ENCODE measurements at places on chromosomes 7 and 10. TPM values are rescaled to one million over a fixed set of nuclear protein-coding genes. Genes with fewer than 3 reads are reported as not detected.

GRCh38 chr10:115093776-115094408 is 727 bp downstream of the ATRNL1 start:
- H3K36me3 ChIP-seq: no peaks in the 10 kb centered on the region
- peaks cover 26% of the 10 kb centered on the region for H3K27me3 ChIP-seq
- H3K4me1 ChIP-seq: no peaks in the 10 kb centered on the region
- no peak for DNase-seq
- H3K27ac ChIP-seq: no peak overlapping the region

DNA sequence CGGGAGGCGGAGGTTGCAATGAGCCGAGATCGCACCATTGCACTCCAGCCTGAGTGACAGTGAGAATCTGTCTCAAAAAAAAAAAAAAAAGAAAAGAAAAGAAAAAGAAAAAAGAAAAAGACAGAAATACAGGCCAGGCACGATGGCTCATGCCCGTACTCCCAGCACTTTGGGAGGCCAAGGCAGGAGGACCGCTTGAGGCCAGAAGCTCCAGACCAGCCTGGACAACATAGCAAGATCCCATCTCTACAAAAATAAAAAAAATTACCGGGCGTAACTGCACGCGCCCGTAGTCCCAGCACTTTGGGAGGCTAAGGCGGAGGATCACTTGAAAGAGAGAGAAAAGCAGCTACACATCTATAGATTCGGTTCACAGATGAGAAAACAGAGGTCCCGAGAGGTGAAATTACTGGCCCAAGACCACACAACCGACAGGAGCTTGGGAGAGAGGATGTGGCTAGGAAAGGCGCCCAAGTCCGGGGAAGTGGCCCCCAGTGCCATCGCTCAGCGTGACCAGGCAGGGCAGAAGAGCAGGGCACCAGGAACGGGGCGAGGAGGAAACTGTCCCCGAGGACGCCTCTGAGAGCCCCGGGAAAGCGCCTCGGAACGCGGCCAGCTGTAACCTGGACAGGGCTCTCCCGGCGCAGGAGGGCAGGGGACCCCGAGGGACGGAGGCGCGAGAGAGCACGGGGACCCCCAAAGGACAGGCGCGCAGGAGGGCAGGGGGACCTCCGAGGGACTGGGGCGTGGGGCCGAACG is 612 bp downstream of the SNX8 start:
- no peaks in the 10 kb centered on the region for H3K4me1 ChIP-seq
- DNase-seq: peak; percentile 39

- H3K27me3 ChIP-seq: no peaks in the 10 kb centered on the region
- H3K27ac ChIP-seq: no peak overlapping the region
- no peak for DNase-seq
- no peaks in the 10 kb centered on the region for H3K36me3 ChIP-seq
Observed at GRCh38 chr7:109611656-109612055, 1042.0 kb downstream of the DNAJB9 start.

DNA sequence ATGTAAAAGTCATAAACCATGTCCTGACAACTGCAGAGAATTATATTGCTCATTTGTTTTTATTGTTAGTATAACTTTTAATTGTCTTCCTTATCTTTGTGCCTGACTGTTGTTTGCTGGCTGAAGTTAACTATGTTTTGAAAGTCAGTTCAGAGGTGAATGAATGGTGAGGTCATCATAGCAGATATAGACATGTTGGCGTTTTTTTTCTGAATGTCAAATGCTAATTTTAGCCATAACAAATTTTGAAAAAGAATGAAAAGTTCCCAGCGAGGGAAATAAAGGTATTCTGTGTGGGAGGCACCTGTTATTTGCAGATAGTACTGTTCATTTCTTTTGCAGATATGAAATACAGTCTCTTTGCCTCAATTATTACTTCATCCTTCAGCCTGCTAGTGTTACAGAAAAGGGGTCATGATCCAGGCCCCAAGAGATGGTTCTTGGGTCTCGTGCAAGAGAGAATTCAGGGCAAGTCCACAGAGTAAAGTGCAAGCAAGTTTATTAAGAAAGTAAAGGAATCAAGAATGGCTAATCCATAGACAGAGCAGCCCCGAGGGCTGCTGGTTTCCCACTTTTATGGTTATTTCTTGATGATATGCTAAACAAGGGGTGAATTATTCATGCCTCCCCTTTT is 96.5 kb downstream of the CAMK1D start:
- H3K4me1 ChIP-seq: peaks cover 14% of the 10 kb centered on the region
- no peaks in the 10 kb centered on the region for H3K36me3 ChIP-seq
- no peaks in the 10 kb centered on the region for H3K27me3 ChIP-seq
- peak overlapping the region; percentile 50 for H3K27ac ChIP-seq
- no peak overlapping the region for H3K4me3 ChIP-seq

GRCh38 chr7:117828825-117829224 is 44.4 kb downstream of the CTTNBP2 start:
- H3K4me3 ChIP-seq: no peak overlapping the region
- DNase-seq: no peak
- H3K27me3 ChIP-seq: no peaks in the 10 kb centered on the region

DNA sequence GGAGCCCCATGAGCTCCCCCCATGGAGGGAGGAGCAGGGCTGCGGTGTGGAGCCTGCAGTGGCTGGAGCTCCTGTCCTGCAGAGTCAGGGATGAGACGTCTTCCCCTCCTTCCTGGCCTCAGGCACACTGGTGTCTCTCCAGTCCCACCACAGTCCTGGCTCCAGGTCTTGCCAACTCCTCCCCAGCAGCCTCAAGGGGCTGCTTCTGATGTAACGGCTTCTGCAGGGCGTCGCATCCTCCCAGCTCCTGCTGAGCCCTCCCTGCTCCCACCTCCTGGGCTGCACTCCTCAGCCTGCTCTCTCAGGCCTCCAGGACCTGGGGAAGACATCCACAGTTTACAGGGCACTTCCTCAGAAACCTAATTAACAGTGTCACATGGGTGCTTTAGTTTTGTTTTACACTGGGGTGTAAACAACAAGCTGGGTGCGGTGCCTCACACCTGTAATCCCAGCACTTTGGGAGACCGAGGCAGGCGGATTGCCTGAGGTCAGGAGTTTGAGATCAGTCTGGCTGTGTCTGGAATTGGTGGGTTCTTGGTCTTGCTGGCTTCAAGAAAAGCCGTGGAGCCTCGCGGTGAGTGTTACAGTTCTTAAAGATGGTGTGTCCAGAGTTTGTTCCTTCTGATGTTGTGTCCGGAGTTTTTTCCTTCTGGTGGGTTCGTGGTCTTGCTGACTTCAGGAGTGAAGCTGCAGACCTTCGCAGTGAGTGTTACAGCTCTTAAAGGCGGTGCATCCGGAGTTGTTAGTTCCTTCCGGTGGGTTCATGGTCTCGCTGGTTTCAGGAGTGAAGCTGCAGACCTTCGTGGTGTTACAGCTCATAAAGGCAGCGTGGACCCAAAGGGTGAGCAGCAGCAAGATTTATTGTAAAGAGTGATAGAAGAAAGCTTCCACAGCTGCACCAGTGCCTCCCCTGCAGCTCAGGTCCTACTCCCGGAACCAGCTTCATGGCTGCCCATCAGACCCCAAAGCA is 95.0 kb downstream of the PAXIP1 start:
- H3K27me3 ChIP-seq: no peaks in the 10 kb centered on the region
- no peak overlapping the region for H3K27ac ChIP-seq
- DNase-seq: no peak
- no peaks in the 10 kb centered on the region for H3K36me3 ChIP-seq
- no peaks in the 10 kb centered on the region for H3K4me1 ChIP-seq

GRCh38 chr7:28685644-28686417 is 272.3 kb downstream of the TRIL start:
- H3K4me1 ChIP-seq: no peaks in the 10 kb centered on the region
- H3K4me3 ChIP-seq: peak overlapping the region; percentile 19
- peak; percentile 90 for DNase-seq
- no peaks in the 10 kb centered on the region for H3K27me3 ChIP-seq

PPP3CB gene
- 34.2 TPM for total RNA-seq

DNA sequence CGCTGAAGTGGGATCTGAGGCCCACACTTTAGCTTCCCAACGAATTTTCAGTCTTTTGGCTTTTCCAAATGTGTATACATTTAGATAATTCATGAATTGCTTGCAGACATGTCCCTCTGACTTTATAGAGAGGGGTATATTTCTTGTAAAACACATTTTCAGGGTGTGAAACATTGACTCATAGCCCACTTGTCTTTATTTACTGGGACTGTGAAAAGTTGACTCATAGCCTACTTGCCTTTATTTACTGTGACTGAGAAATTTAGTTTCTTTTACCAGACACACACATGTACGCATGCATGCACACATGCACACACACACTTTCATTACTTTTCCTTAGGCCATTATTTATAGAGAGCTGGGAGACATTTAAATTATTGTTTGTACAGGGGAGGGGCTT is 79.1 kb downstream of the VTI1A start:
- DNase-seq: no peak
- H3K27ac ChIP-seq: no peak overlapping the region

DNA sequence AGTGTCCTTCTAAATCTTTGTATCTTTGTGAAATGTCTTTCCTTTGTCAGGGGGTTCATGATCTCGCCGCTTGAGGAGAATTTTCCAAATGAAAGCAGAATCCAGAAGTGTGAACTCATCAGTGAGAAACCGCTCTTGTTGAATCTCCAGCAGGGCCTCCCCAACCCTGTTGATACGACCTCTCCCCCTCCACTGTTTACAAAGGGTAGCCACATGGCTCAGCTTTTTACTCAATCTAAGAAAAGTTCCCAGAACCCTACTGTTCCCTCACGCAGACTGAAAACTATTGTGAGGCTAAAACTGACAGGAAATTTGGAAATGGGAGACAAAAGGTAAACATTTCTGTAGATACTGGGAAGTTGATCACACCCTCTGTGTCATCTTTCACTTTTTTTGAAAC is 73.9 kb downstream of the SEMA3C start:
- no peak overlapping the region for H3K27ac ChIP-seq
- DNase-seq: no peak
- H3K36me3 ChIP-seq: no peaks in the 10 kb centered on the region
- no peaks in the 10 kb centered on the region for H3K27me3 ChIP-seq
- no peak overlapping the region for H3K4me3 ChIP-seq

DNA sequence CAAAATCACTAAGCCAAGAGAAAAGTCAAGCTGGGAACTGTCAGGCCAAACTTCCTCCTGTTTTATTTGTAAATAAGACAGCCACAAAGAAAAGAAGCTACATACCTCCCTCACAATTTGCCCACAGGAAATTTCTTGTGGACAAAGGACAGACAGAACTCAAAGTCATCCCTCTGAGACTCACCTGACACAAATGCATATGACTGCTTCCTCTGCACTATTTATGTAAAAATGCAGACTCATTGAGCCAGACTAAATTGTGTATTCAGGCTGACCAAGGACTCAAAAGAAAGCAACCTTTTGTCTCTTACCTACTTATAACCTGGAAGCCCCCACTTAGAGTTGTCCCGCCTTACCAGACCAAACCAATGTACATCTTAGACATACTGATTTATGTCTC is 11.8 kb downstream of the TOMM7 start:
- H3K4me3 ChIP-seq: no peak overlapping the region
- no peaks in the 10 kb centered on the region for H3K36me3 ChIP-seq
- no peak overlapping the region for H3K27ac ChIP-seq
- H3K27me3 ChIP-seq: no peaks in the 10 kb centered on the region

- H3K27ac ChIP-seq: no peak overlapping the region
- no peaks in the 10 kb centered on the region for H3K4me1 ChIP-seq
- no peaks in the 10 kb centered on the region for H3K27me3 ChIP-seq
- H3K36me3 ChIP-seq: no peaks in the 10 kb centered on the region
Observed at GRCh38 chr10:132774902-132775863, 10.8 kb downstream of the NKX6-2 start.

DNA sequence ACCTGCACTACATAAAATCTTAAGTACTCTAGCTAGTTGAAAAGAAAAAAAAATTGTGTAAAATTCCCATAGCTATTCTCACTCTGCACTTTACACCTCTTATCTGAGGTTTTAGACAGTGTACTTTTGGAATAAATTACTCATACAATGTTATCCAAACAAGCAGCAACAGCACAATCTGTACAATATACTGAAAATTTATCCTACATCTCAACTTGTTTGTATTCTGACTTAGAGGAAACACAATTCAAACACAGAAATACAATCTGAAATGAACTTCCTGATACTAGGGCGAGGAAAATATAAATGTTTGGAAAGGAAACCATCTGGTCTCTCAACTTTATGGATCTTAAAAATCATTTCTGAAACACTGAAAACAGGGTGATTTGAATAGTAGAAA is 381.7 kb downstream of the THSD7A start:
- no peak overlapping the region for H3K27ac ChIP-seq
- no peaks in the 10 kb centered on the region for H3K27me3 ChIP-seq
- DNase-seq: no peak
- H3K36me3 ChIP-seq: no peaks in the 10 kb centered on the region

DNA sequence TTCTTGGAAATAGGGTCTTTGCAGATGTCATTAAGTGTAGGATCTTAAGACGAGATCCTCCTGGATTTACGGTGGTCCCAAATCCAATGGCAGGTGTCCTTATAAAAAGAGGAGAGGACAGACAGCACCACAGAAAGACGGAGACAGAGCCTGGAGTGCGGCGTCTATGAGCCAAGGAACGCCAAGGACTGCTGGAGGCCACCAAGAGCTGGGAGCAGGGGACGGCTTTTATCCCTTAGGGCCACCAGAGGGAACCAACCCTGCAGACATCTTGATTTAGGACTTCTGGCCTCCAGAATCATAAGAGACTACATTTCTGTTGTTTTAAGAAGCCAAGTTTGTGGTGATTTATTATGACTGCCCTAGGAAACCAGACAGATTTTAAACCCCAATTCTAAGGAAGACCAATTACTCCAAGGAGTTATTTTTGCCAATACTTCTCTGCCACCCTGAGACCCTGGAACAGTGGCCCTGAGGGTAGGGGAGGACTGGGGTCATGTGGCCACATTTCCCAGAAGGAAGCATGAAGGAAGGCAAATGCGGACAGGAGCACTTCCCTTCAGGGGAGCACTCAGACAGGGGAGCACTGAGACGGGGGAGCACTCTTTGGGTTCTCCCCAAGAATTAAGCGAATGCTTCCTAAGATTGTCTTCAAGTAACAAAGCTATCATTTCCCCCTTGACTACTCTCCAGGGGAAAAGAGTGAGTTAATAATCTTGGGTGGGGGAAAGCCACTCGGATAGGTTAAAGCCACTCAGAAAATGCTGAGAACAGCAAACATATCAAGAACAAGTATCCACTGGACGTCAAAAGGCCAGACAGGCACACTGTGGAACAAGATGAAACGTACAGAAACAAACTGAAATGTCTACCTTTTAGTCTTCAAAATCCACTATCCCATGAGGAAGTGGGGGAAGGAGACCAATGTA is 67.5 kb downstream of the CHST15 start:
- H3K27me3 ChIP-seq: no peaks in the 10 kb centered on the region
- no peak for DNase-seq
- no peak overlapping the region for H3K4me3 ChIP-seq
- no peaks in the 10 kb centered on the region for H3K4me1 ChIP-seq

GJC3 gene
- total RNA-seq: not detected

CFAP43 gene
- total RNA-seq: 0.49 TPM

AS3MT gene
- total RNA-seq: 1.9 TPM

ST7 gene
- 10.6 TPM for total RNA-seq

DNA sequence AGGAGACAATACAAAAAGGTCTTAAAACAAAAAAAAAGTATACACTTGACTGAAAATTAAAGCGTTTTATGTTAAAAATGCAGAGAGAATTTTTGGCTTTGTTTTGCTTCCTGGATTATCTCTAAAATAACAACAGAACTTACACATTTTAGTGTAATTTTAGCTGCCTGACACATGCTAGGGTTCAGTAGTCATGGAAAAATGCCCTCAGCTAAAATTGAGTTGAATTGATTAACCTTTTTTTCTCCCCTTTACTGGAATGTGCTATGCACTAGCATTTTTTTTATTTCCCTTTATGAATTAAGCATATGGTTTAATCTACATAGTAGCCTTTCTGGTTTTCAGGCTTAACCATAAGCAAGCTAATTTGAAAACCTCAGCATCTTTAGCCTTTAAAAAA is 89.9 kb downstream of the ZNF277 start:
- DNase-seq: no peak
- H3K27me3 ChIP-seq: no peaks in the 10 kb centered on the region
- no peak overlapping the region for H3K27ac ChIP-seq

ACSM6 gene
- not detected for total RNA-seq

Data from colonic mucosa (tissue), 4 donors.